ENCODE measurements at places on chromosomes 4 and X.

GRCh38 chrX:103396660-103397059 lies 20.3 kb downstream of the BEX3 start:
- DNase-seq = no peak

GRCh38 chr4:128393101-128393704 lies 105.6 kb upstream of the PGRMC2 start:
- no peak for DNase-seq

DNA sequence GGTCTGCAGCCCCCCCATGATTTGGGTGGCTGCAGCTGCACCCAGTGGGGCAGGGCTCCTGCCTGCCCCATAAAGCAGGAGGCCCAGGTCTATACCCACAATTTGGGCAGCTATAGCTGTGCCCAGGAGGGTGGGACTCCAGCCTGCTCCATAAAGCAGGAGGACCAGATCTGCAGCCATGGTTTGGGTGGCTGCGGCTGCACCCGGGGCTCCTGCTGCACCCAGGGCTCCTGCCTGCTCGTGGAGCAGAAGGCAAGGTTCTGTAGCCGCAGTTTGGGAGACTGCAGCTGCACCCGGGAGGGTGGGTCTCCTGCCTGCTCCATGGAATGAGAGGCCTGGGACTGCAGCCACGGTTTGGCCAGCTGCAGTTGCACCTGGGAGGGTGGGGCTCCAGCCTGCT lies 81.1 kb downstream of the ATRX start:
- DNase-seq = no peak

DNA sequence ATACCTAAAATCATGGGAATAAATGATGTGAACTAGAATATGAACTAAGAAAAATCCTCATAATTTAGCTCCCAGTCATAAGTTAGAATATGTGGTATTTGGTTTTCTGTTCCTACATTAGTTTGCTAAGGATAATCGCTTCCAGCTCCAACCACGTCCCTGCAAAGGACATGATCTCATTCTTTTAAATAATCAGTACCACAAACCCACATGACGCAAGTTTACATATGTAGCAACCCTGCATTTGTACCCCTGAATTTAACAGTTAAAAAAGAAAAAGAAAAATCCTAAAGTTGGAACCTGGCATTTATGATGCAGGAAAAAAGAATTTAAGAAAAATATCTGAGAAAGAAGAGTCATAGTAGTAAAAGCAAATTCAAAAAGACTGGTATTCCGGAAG lies 13.3 kb downstream of the UBA6 start:
- DNase-seq = no peak

DNA sequence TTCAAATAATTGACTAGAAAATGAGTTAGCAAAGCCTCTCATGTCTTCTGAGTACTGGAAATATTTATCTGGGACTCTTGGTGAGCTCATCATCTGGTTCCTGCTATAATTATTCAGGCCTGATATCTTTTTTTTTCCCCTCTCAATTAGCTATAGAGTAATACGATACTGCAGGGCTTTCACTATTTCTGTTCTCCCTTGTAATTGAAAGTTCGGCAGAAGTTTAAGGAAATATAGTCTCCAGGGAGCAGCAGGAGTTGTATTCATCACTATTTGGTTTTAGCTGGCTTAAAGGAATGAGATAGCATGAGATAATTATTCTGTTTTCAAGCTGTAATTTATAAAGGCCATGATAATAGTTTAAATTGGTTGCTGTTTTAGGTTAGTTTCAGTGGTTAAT lies 378.6 kb upstream of the EPHA5 start:
- no peak for DNase-seq

DNA sequence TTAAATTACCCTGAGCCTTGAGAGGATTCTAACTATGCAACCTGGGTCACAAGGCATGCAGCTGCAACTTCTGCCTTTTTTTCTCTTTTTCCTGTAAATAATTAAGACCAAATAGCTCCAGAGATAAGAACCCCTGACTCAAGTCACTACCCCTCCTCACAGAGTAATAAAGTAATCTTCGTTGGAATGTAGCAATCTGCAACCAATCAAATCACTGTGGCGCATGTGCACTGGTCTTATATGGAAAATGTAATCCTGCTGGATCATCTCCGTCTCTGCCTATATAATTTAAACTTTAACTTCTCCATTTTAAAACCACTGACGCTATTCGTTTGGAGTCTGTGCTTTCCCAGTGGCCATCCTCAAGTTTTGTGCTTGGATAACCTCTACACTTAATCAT lies 6.1 kb upstream of the EFHC2 start:
- DNase-seq = no peak

- no peak for DNase-seq
Measured at GRCh38 chrX:41952102-41952501, 28.7 kb upstream of the CASK start.

DNA sequence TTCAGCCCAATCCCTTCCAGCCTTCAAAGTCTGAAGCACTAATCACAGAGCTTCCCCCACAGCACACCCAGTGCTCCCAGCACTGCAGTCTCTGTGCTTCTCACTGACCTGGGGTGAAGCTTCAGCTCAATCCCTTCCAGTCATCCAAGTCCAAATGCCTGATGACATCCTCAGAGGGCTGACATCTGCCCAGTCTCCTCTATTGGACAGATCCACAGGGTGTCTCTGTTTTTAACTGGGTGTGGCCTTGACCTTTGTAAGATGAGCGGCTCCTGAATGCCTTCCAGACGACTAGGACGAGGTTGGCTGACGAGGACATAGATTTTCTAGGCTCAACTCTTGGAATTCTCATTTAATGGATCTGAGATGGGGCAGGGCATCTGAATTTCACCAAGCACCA lies 7.6 kb upstream of the SLC2A9 start:
- no peak for DNase-seq

DNA sequence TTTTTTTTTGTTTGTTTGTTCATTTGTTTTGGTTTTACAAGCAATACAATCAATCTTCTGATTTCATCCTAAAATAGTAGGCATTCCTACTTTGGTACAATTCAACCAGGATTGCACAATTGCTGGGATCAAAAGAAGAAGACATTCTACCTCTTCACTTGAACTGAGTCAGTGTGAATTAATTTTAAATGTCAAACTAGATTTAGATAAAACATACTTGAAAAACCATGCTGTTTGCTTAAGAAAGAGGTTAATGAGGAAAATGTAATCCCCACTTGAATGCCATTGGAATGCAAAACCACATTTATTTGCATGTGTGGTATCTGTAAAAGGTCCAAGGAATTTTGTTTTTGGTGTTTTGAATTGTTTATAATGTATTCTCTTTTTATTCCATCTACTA lies 40.5 kb downstream of the HAND2 start:
- no peak for DNase-seq

Measured in posterior cingulate gyrus (tissue), 11 donors.